Hematopoietic multipotent progenitor cell treated with erythropoietin and hydrocortisone succinate and interleukin-3 and kit ligand, for 4 days (in vitro differentiated cells): ENCODE measurements at places on chromosomes 4 and X.

GRCh38 chr4:186939766-186940165 is 216.1 kb upstream of the FAT1 start:
- DNase-seq, result peak; percentile 35

DNA sequence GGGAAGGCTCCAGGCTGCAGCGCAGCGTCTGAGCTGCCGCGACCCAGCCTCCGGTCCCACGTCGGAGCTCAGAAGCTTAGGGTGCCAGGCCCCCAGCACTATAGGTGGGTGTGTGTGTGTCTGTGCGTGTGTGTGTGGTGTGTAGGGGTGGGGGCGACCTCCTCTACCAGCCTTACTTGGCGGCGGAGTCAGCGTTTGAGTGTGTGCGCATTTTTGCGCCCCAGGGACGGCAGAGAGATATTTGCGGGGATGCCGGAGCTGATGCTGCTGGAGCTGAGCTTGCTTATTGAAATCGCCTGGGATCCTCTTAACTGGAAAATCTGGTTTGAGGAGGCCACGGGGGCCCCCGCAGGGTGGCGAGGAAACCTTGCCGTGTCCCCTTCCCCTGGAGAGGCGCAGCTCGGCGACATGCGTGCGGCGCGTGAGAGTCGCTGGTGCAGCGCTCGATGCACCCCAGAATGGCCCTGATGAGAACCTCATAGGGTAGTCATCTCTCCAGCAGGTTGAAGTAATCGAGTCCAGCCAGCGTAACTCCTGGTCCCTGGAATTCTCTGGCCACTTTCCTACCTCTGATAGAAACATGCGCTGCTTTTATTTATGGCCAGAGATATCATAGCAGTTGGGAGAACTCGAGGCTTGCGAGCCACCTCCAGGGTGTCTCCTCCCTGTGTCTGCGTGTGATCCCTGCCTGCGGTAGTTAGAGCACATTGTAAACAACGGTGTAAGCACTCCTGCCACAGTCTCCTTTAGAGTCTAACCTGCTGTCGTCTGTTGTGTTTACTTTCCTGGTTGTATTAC is 2.7 kb downstream of the ADGRL3 start:
- peak; percentile 4 for DNase-seq

DNA sequence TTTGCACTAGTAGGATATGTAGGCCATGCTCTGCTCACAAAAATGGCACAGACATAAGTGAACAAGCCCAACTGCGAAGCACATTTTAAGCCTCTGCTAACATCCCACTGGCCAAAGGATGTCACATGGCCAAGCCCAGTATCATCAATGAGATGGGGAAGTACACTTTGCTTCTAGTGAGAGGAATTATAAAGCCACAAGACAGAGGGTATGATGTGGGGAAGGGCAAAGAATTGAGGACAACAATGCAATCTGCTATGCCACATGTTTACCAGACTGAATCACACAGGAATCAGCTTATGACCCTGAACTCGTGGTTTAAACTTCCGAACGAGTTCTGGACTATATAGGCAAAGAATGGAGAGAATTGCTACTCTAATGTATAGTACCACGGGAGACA is 39.1 kb downstream of the SUPT20HL1 start:
- peak; percentile 38 for DNase-seq

GRCh38 chrX:112746812-112747595 is 67.3 kb upstream of the LHFPL1 start:
- peak; percentile 38 for DNase-seq

- no peak for DNase-seq
Measured at GRCh38 chr4:11860996-11861395, 432.3 kb upstream of the HS3ST1 start.

- no peak for DNase-seq
Measured at GRCh38 chr4:105050896-105051295, 95.8 kb upstream of the TET2 start.

DNA sequence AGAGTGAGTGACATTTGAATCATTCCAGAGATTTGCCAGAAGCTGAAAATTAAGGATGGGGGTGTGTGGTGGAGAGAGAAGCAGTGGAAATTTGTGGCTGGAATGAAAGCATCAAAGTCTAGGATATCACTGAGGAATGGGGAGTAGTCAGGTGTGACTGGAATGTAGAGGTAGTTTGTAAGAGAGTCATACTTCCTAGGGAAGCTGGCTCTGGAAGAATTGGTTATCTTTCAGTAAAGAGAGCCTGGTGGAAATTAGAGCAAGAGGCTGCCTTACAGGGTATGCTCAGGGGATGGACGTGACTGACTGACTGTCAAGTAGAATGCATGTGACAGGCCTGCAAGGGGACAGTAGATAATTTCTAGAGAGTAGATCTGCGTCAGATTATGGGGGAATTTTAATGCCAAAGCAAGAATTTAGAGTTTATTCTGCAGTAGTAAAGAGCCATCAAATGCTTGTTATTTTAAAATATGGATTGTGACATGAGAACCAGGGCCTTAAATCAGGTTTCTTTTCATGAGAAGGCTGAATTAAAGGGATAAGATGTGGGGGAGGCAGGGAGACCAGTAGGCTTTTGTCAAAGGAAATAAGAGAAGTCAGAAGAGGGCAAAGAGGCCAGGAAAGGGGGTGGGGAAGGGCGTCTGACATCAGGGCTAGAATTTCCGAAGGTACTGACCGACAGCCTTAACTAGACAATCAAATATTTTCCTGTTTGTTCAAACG is 109.9 kb downstream of the AFF1 start:
- DNase-seq, result no peak

DNA sequence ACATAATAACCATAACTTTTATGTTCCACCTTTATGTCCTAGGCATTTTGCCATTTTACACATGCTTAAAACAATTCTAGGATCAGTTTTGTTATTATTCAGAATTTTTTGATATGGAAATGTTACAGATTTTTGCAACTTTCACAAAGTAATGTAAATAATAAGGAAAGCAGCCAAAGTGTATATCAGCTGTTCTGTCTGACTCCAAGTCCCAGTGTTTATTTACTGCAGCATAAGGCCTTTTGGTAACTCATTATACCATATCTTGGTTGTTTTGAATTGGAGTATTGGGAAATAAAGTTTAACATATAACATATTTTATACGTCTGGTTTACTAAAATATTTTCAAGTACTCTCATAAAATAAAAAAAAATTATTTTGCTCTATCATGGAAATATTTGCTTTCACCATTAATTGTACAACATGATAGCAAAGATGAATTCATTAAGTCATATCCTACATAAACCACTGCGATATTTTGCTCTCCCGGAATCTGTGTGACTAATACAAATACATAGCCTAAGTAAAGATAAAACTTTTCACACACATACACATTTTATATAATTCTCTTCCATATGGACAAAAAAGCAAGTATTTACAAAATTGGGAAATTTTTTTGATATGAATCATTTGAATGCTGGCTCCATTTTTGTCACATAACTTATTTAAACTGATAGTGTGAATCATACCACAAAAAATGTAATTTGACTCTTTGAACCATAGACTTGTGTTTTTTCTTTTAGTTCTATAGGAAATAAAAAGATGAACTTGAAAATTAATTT is 399.0 kb downstream of the PABPC4L start:
- no peak for DNase-seq

DNA sequence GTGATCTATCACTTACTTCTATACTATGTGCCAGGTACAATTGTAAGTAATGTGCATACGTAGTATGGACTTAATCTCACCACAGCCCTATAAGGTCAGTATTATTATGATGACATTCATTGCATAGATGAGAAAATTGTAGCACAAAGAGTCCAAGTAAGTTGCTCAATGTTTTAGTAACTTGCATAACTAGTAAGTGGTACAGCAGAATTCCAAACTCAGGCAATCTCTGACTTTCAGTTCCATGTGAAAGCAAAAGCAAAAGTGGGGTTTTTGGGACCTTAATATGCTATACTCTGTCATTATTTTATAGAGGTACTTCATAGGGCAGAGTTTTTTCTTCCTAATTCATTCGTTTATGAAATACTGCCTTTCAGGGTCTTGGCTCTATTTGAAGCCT is 188.8 kb upstream of the VEGFC start:
- no peak for DNase-seq

DNA sequence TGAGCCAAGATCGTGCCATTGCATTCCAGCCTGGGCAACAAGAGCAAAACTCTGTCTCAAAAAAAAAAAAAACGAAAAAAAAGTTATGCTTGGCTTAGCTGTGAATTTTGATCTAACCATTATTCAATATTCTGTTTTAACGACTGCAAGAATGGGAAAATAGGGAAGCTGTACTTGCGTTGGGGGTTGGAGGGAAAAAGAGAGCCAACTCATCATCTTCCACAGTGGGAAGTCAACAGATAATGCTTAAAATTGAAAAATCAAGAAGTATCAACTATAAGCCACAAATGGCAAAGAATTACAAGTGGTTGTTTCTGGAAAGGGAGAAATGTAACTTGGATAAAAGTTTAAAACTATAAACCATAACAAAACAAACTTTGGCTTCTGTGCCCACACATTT is 2.9 kb downstream of the TEC start:
- DNase-seq, result no peak

DNA sequence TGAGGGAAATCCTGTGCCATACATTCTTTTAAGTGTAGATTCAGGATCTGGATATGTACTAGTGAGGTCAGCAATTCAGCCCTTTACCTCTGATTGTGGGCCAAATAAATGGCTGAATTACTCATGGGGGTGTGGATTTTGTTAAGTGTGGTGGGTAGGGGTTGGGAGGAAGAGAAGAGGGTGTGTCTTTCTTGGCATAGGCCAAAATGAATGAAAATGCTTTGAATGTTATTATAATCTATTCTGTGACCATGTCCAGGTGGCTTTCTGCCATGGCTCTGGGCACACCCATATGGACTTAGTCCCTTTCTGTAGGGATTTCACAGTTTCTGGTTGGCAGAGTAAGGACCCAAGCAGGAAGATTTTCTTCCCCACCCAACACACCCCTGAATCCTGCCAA is 244.3 kb downstream of the CBR4 start:
- no peak for DNase-seq

- no peak for DNase-seq
Measured at GRCh38 chr4:121642876-121643585, 53.7 kb downstream of the ANXA5 start.

DNA sequence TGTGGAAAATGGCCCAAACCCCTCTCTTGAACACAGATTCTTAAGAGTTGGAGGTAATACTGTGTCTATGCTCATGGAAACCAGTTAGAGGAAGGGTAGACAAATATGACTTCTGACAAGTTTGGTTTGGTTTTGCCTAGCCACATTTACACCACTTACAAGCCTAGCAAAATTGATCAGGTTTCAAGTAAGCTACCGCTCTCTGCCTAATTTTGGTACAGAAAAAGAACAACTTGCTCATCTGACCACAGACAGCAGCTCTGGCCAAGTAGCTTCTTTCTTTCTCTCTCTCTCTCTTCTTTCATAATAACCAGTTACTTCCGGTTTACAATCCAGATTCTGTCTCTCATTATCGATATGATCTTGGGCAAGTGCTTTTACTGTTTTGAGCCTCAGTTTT is 260.0 kb downstream of the GLUD2 start:
- no peak for DNase-seq

DNA sequence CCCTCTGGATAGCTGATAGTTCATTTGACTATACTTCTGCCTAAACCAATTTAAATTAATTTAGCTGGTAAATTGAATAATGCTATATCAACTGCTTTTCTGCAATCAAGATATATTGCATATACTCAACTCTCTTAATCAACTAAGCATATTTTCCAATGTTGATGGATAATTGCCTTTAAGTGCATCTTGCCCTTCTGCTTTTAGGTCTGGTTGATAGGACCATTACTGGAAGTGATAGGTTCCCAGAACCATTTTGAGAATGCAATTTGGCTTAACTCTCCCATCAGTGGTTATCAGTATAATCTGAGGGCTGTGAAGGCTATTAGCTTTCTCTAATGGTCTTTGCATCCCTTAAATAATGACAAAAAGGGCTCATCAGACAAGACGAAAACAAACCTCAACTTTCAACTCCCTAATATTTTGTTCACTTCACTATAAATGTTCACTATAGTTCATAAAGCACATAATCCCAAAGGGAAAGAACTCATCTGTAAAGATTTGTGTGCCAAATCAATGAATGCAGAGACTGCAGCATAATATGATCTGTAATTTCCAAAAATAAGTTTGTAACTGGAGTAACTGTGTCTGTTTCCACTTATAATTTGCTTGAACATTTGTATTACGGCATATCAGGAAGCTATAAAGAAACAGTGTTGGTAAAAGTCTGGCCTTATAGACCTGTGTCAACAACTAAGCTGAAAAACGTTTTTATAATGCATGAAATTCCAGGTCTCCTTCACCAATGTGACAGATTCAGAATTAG is 273.6 kb downstream of the FBXO8 start:
- DNase-seq, result no peak

DNA sequence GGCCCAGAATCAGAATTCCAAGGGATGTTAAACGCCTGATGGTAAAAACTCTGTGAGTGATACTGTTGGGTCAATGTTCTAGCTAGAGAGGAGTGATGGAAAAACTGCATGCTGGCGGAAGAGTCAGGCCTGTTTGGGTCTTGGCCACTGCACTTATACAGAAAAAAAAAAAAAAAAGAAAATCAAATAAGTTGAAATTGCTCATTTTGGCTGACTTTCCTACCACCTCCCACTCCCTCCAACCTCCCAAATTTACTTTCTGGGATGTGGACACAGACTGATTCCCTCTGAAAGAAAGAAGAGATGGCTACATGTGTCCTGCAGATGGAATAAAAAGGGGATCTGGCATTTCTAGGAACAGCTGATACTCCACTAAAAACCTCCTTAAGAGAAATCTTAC is 234.1 kb upstream of the GIMD1 start:
- DNase-seq, result no peak

GRCh38 chr4:114021451-114021850 is 42.0 kb upstream of the ARSJ start:
- no peak for DNase-seq

- DNase-seq, result no peak
Measured at GRCh38 chr4:82667761-82668480, 106.1 kb upstream of the TMEM150C start.

- DNase-seq, result no peak
Measured at GRCh38 chr4:107751670-107752069, 31.6 kb upstream of the PAPSS1 start.

- DNase-seq, result no peak
Measured at GRCh38 chrX:66163447-66163846, 600 bp upstream of the HEPH start.

- no peak for DNase-seq
Measured at GRCh38 chr4:138178566-138178965, 63.6 kb downstream of the SLC7A11 start.
